ENCODE measurements at places on chromosomes 6 and 20.

DNA sequence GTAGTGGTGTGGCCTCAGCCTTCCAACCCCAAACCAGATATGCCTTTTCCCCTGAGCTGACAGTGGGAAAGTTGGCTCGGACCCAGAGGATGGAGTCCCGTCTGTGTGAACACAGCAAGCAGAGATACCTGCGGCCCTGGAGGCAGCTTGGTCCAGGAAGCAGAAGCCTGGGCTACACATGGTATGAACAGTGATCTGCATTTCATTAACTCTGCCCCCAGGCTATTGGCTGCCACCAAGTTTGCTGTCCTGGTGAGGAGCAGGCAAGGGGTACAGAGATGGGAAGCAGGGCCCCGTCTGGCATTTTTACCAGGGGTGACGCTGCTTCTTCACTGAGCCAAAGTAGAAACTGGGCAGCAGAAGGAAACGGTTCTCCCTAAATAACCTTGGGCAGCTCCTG lies 90.0 kb downstream of the EDN3 start:
- DNase-seq: no peak

DNA sequence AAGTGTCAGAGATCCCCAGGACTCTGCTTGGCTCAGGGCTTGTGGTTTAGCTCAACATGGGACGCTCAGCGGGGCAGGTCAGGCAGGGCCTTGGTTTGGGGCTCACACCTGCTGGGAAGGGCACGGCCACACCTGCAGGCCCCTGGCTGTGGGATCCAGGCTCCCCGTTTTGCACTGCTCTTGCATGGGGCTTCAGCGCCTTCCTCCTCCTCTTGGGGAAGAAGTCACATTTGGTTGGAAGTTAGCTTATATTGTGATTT lies 378.3 kb downstream of the CDH4 start:
- no peak for DNase-seq

GRCh38 chr6:148296771-148297170 lies 45.9 kb upstream of the SASH1 start:
- DNase-seq: no peak

- no peak for DNase-seq
Observed at GRCh38 chr6:155014670-155015300, 19.7 kb downstream of the TIAM2 start.

- DNase-seq: no peak
Observed at GRCh38 chr20:21323640-21324039, 20.5 kb downstream of the XRN2 start.

GRCh38 chr20:13452470-13453124 lies 186.1 kb downstream of the TASP1 start:
- DNase-seq: no peak
